Activated CD4-positive, CD25-positive, alpha-beta regulatory T cell treated with anti-CD3 and anti-CD28 coated beads, Interleukin-2, amount 50 U/mL, for 72 hours (primary cell): ENCODE measurements at places on chromosomes 4 and X.

GRCh38 chr4:155487210-155487609 is 110.4 kb upstream of the MAP9 start:
- DNase-seq: no peak

DNA sequence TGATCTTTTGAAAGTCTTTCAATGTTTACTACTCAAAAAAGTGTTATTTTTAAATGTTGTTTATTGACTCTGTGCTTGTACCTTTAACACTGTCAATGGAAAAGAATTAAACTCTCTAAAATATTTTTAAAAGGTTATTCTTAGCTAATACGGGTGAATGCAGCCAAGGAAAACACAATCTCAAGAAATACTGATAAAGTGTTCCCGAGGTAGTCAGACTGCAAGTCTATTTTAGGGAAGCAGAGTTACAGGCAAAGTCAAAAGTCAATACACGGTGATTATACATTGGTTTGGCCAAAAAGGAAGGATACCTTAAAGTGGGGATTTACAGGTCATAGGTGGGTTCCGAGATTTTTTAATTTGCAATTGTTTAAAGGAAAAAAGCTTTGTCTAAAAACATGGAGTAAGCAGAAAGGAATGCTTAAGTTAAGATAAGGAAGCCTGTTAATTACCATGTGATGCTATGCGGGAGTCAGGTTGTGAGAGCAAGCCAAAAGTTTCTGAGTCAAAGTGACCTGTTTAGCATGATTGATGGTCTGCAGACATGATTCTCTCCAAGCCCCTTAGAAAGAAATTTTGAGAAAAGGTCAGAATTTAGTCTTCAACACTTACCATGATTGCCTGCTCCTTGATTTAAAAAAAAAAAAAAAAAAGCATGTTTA is 288.4 kb downstream of the KLHL4 start:
- no peak for DNase-seq

- no peak for DNase-seq
Observed at GRCh38 chr4:46442963-46443362, 53.0 kb upstream of the GABRA2 start.

DNA sequence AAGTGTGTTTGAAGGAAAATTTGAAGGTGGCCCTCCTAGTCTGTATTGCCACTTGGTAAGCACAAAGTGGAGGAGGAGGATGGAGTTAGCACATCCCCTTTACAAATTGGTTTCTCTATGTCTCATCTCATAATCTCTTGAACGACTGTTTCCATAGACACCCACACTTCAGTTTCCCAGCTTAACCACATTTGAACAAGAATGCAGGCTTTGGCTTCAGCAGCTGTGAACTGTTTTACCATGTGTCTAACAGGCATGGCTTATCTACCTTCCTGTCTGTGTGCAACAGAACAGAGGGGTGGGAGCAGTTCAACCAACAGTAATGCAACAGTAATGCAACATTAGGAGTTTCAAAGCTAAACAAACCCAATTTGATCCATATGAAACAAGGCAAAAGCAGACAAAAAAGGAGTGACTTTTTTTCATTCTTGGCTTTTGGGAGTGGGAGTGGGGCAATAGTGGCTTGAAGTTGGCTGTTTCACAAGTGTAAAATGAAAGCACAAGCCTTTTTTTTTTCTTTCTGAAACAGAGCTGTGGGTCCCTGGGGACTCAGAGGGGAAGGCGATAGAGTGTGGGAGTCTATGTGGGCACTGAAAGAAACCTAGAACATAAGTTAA is 108.0 kb downstream of the ITM2A start:
- DNase-seq: no peak

DNA sequence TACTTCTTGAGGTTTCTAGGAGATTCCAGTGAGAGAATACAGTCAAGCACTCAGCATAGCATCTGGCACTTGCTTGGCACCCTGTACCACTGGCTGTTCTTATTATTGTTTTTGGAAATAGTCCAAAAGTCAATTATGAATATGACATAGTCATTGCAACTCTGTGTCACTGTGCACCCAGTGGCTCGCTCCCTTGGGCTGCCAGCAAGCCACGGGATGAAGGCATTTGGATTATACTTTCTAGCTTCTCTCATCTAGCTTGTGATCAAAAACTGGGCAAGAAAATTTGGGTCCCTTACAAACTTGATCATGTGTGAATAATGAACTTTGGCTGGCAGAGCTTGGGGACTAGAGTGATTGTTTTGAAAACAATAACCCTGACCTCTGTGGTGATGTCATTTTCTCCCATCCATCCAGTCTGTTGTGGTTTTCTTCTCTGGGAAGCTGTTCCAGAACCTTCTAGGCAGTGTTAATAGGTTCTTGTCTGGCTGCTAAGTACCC is 32.7 kb upstream of the LIMCH1 start:
- DNase-seq: no peak

DNA sequence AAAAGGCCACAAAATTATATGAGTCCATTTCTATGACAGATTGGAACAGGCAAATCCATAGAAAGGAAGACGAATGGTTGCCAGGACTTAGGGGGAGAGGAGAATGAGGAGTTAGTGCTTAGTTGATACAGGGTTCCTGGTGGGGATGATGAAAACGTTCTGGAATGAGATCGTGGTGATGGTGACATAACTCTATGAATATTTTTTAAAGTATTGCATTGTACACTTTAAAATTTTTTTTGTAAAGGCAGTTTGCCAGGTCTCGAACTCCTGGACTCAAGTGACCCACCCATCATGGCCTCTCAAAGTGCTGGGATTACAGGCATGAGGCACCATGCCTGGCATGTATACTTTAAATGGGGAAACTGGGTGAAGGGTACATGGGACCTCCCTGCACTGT is 9.9 kb upstream of the CCNQ start:
- DNase-seq: no peak

GRCh38 chrX:16199343-16199742 is 32.1 kb downstream of the MAGEB17 start:
- DNase-seq: no peak

DNA sequence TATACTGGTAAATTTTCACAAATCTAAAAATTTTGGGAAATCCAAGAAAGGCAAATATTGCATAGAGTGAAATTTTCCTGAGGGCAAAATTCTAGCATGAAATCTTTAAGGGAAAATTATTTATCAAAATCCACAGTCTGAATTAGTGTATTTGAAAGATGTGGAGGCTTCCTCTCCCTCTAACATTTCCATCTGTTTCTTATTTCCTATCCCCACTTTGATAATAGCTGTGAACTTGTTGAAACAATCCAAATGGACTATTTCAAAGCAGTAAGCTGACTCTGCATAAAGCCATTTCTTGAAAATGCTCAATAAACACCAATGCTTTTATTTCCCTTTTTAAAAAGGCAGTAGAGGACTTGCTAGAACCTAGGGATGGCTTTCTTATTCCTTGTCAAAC is 107.3 kb upstream of the PABPC4L start:
- DNase-seq: no peak

DNA sequence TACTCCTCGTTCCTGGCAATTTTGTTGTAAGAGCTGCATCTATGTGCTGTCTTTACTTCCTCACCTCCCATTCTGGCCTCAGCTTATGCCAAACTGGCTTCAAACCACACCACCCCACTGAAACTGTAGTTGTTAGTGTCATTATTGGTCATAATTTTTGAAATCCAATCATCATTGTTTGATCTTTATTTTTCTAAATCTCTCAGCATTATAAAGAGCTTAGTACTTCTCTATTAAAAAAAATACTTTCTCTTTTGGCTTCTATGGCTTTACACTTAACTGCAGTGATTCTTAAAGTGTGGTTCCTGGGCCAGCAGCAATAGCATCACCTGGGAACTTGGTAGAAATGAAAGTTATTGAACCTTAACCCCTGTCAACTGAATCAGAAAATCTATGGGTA is 83.5 kb upstream of the GRPR start:
- no peak for DNase-seq

GRCh38 chr4:161813889-161814288 is 349.9 kb downstream of the FSTL5 start:
- DNase-seq: no peak

DNA sequence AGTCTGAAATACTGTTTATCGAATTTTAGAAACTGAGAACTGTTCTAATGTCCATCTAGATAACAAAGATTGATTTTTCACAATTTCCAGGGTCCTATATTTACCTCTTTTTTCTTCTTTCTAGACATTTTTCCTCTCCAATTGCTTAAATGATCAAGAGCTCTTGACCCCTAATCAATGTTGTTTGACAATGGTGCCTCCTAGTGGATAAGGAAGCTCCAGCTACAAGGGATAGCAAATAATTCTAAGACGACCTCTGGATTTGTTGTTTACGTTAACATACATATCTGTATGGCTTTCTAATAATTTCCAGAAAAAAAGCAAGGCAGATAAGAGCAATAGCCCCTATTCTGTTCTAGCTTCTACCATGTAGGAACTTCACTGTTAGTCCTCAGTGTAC is 35.8 kb downstream of the GPR82 start:
- no peak for DNase-seq

DNA sequence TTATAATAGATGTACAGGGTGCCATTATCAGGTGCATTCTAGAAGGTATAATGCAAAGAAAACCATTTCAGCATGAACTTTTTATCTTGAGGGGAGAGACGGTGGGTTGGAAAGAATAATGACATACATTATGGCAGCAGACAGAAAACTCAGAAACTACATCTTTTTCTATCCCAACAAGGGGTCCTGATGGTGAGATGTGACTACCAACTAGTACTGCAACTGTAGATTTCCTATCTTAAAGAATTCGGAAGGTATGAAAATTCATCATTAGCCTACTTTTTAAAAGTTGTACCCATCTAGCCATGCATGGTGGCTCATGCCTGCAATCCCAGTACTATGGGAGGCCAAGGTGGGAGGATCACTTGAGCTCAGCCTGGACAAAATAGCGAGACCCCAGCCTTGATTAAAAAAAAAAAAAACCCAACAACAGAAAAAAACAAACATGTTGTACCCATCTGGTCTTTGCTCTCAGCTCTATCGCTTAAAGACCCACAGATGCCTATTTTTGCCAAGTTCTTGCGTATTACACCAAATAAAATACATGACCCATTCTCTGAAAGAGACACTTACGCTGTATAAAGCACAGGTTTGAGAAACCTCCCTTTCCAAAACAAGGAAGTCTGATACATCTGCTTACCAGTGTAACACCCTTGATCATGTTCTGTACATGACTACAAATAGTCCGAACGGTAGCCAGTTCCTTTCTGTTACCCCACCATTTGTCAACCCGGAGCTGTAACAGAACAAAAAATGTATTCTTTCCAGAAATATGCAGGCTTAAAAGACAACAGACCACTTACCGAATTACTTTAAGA is 1.6 kb downstream of the RPL9 start:
- DNase-seq: no peak

- no peak for DNase-seq
Observed at GRCh38 chr4:113447769-113448168, 313.8 kb downstream of the CAMK2D start.

DNA sequence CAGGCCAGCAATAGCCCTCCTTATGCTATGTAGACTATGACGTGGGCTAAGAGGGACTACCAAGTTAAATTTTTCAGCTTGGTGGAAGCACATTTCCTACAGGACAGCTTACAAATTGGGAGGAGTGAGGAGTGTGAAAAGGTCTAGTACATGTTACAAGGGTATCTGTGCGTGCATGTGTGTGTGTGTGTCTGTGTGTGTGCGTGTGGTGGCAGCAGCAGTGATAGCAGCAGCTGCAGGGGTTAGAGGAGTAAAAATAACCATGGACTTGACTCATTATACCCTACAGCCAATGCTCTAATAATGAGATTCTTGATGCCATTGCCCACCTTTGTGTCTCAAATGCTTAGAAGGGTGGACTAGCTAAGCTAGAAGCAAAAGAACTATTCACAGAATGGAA is 88.6 kb downstream of the SLC9A7 start:
- no peak for DNase-seq

- DNase-seq: no peak
Observed at GRCh38 chr4:126658411-126658810, 974.3 kb upstream of the INTU start.

GRCh38 chrX:105488716-105489115 is 268.2 kb upstream of the TEX13A start:
- no peak for DNase-seq

GRCh38 chrX:38699121-38699520 is 102.1 kb upstream of the MID1IP1 start:
- no peak for DNase-seq

DNA sequence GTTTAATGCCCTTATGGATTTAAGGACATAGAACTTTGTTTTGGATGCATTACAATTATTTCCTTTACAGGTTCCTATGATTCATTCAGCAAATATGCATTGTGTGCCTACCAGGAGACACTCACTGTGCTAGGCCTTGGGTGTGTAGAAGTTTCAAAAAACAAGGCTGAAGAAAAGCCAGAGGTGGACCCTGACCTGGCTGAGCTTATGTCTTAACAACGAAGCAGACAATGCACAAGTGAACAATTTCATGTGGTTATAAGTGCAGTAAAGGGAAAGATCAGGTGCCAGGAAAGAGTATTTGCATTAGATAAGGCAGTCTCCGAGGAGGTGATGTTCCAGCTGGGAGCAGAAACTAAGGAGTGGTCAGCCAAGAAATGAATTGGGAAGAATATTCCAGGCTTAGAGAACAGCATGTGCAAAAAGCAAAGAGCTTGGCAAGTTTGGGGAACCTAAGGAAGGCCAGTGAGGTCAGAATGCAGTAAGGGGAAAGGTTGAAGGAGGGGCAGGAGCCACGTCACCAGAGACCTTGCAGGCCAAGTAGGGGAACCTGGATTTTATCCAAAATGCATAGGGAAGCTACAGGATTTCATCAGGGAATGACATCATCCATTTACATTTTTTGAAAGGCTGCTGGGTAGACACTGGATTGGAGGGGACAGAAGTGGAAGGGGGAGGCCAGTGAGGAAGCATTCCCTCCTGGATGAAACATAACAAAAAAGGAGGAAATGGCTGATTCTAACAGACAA is 193.6 kb downstream of the SOWAHB start:
- no peak for DNase-seq

DNA sequence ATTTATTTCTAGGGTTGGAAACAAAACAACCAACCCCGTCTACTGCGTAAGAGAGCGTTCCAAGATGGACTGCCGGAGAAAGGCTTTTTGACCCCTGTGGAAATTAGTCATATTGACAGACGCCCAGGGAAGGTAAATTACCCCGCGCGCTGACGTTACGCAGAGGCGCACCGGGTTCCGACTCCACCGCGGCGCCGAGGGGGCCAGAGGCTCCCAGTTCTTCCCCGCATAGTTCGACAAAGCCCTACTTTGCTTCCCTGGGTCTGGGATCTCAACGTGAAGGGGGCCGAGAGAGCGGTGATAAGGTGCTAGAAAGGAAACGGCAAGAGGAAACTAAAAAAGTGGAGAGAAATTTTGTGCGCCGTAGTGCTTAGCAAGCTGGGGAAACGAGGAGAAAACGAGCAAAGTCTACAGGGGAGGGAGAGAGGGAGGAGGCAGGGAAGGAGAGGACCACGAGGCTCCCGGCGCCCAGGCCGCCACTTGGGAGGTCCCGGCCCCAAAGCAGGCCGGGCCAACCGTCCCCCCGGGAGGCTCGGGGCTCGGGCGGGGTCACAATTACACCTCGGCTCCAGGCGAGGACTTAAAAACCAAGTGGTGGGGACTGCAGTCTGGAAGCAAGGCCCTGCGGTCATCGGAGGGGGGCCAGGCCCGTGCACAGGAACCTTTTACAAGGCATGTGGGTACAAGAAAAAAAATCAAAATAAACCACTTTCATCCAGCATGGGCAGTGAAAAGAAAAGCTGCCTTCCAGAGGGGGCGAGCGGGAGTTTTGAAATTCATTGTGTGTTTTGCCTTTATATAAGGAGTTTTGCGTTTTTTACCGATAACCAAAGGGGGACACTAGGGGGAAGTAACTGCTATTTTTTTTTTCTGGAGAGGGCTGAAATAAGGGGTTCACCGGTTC is 13.2 kb downstream of the HAND2 start:
- DNase-seq: no peak

- no peak for DNase-seq
Observed at GRCh38 chr4:145337391-145337790, 144.3 kb upstream of the SMAD1 start.
